ENCODE measurements at places on chromosomes 4 and X. TPM values are rescaled to one million over a fixed set of nuclear protein-coding genes. Genes with fewer than 3 reads are reported as not detected.

DNA sequence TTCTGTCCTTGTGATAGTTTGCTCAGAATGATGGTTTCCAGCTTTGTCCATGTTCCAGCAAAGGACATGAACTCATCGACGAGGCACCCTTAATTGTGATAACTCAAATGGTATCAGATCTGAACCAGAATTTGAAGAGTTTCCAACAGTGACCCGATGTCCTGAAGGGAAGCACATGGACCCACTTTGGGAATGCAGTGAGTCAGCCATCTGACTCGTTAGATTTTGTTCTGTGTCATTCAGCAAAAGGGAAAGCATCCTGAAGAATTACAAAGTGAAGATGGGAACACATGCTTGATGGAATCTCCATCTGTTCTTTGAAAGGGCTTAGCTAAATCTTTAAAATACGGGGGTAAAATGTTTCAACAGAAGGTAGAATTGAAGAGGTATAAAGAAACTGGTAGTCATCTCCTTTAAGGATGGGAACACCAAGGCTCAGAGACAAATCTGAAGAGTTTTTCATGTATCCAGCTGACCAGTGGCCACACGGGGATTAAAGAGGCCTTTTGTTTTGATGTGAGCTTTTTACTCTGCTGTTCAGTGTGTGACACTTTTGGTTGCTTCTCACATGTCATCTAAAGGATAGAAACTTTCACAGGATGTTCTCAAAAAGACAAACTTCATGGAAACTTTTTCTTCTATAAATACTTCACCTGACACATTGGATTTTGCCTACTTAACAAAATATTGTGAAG is 393.8 kb downstream of the INPP4B start:
- no peak overlapping the region for H3K4me3 ChIP-seq
- no peak for DNase-seq
- no peaks in the 10 kb centered on the region for H3K4me1 ChIP-seq
- no peak overlapping the region for H3K27ac ChIP-seq

DNA sequence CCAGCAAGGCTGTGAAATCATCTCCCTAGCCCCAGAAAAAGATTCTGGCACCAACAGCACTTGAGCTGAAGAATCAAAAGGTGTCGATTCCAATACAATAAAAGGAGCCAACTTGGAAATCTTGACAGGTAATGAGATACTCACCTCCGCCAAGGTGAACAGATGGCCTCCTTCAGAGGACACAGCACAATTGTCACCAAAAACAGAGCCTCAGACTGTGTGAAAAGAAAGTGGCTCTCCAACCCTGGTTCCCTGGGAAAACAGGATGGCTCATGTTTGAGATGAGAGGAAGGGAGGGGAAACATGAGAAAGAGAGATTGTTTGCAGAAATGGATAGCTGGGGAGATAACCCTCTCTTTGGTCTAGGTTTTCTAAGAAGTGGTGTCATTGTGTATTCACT is 168.9 kb downstream of the HS3ST1 start:
- no peaks in the 10 kb centered on the region for H3K36me3 ChIP-seq
- no peak for DNase-seq

- H3K4me3 ChIP-seq: no peak overlapping the region
- H3K27me3 ChIP-seq: no peaks in the 10 kb centered on the region
- peaks cover 1% of the 10 kb centered on the region for H3K36me3 ChIP-seq
- H3K27ac ChIP-seq: no peak overlapping the region
- peaks cover 31% of the 10 kb centered on the region for H3K4me1 ChIP-seq
These were observed 16.6 kb downstream of the DCUN1D4 start for GRCh38 chr4:51859476-51860031.

GRCh38 chr4:109690690-109691410 is 12.4 kb downstream of the CASP6 start:
- H3K36me3 ChIP-seq: peaks cover 32% of the 10 kb centered on the region
- H3K4me3 ChIP-seq: no peak overlapping the region
- DNase-seq: no peak
- H3K4me1 ChIP-seq: no peaks in the 10 kb centered on the region

DNA sequence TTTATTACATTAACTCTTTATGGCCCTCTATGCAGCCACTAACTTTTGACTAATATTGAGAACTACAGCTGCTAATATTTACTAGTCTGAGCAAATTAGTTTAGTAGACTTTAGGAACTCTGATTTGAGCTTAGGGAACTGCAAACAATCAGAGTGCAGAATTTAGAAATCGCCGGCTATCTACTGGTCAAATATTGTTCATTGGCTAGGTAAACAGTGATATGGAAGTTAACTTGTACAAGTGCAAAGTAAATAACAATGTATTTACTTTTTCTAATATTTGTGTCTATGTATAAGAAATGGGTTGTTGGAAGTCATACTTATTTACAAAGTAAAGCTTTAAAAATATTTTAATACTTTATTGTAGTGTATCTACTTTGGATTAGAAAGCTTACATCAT is 279.6 kb downstream of the CFAP299 start:
- DNase-seq: no peak
- no peak overlapping the region for H3K4me3 ChIP-seq
- no peaks in the 10 kb centered on the region for H3K4me1 ChIP-seq
- no peaks in the 10 kb centered on the region for H3K36me3 ChIP-seq
- H3K27me3 ChIP-seq: peaks cover 2% of the 10 kb centered on the region

- H3K27ac ChIP-seq: no peak overlapping the region
- H3K4me3 ChIP-seq: no peak overlapping the region
- peaks cover 9% of the 10 kb centered on the region for H3K4me1 ChIP-seq
- DNase-seq: no peak
These were observed 93.4 kb upstream of the ENPP6 start for GRCh38 chr4:184310881-184311709.

GRCh38 chr4:145820407-145820806 is 118.2 kb downstream of the ZNF827 start:
- H3K27ac ChIP-seq: no peak overlapping the region
- DNase-seq: no peak
- no peaks in the 10 kb centered on the region for H3K4me1 ChIP-seq
- H3K4me3 ChIP-seq: no peak overlapping the region

GRCh38 chrX:21955403-21956189 is 15.1 kb downstream of the SMS start:
- no peak overlapping the region for H3K4me3 ChIP-seq
- no peaks in the 10 kb centered on the region for H3K36me3 ChIP-seq
- H3K27ac ChIP-seq: no peak overlapping the region
- no peaks in the 10 kb centered on the region for H3K4me1 ChIP-seq
- DNase-seq: no peak
- no peaks in the 10 kb centered on the region for H3K27me3 ChIP-seq

DNA sequence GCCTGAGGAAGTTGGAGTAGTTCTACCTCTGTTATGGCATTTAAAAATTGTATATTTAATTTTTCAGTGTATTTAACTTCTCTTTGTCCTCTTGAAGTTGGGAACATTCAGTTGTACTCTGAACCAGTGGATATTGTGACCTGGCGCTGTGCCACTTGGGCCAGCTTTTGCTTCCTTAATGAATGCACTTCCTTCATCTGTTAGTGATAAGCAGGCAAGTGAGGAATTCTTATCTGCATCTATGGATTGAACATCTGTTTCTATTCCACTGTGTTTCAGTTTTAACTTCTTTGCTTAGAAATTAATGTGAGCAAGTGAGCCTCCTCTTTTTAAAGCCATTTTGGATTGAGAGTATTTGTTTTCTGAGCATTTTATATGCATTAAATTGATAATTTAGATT is 128.3 kb downstream of the UCHL1 start:
- peaks cover 7% of the 10 kb centered on the region for H3K4me1 ChIP-seq
- no peak for DNase-seq
- no peak overlapping the region for H3K27ac ChIP-seq
- no peak overlapping the region for H3K4me3 ChIP-seq
- H3K36me3 ChIP-seq: no peaks in the 10 kb centered on the region

DNA sequence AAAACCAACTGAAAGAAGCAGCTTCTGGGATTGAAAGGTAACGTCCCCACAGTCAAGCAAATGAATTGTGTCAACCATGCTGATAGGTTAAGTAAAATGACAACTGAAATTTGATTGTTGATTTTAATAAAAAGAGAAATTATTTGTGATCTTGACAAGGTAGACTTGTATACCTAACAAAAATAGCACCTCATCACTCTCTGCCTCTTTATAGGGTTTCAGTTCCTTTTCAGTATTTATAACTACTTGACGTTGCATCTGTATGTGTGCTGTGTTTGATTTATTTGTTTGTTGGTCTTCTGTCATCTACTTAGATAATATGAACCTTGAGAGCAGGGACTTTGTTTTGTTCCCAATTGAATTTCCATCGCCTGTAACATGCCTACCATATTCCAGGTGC is 7.9 kb upstream of the PPP3CA start:
- H3K4me3 ChIP-seq: no peak overlapping the region
- no peak for DNase-seq
- H3K4me1 ChIP-seq: no peaks in the 10 kb centered on the region
- H3K27me3 ChIP-seq: no peaks in the 10 kb centered on the region

GRCh38 chrX:153398275-153398960 is 2.7 kb downstream of the PNMA6E start:
- DNase-seq: no peak
- no peaks in the 10 kb centered on the region for H3K36me3 ChIP-seq
- no peaks in the 10 kb centered on the region for H3K4me1 ChIP-seq
- no peak overlapping the region for H3K27ac ChIP-seq
- H3K4me3 ChIP-seq: no peak overlapping the region
- no peaks in the 10 kb centered on the region for H3K27me3 ChIP-seq

DNA sequence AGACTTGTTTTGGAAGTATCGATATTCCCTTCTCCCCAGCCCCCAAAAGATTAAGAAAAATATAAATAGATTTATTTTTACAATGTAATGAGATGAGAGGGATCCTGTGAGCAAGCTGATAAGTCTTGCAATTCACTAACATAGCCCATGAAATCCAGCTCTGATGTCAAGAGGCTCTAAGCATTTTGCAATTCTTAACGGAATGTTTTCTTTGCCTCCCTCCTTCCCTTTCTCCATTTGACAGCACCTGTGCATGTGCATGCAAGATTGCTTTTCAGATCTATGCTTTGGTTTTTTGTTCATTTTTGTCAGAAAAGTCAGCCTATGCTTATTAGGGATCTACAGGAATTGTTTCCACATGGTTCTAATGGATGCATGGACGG is 169.9 kb downstream of the SLIT2 start:
- H3K4me3 ChIP-seq: no peak overlapping the region
- no peaks in the 10 kb centered on the region for H3K4me1 ChIP-seq
- H3K27me3 ChIP-seq: no peaks in the 10 kb centered on the region
- H3K27ac ChIP-seq: no peak overlapping the region
- H3K36me3 ChIP-seq: no peaks in the 10 kb centered on the region

DNA sequence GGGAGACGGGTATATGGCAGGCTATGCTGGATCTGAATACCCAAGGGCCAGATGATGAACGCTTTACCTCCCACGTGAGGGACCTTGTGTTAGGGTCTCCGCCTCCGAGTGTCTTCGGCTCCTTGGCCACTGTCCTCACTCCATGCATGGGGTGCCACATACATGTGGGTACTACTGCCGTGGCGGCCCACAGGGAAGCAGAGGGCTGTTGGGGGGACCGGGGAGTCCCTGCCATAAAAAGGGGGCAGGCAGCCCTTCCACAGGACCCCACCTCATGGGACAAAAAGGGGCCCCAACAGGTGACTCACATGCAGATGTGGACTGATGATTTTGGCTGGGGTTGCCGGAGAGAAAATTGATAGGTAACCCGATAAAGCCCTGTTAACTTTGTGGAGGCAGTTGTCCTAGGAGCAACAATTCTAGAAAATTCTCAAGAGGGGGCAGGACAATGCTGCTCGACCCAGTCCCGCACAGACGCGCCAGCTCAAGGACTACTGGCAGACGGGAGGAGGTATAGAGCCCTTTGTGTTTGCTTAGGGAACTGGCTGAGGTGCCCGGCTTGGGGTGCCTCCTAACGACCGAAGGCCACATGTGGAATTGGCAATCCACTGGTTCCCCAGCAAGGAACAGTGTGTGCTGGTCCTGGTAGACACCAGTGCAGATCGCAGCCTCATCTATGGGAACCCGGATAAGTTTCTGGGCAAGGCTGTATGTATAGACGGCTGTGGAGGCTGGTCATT is 695.7 kb upstream of the AGA start:
- no peak overlapping the region for H3K27ac ChIP-seq
- no peaks in the 10 kb centered on the region for H3K4me1 ChIP-seq
- H3K27me3 ChIP-seq: no peaks in the 10 kb centered on the region
- no peak for DNase-seq
- no peak overlapping the region for H3K4me3 ChIP-seq

DNA sequence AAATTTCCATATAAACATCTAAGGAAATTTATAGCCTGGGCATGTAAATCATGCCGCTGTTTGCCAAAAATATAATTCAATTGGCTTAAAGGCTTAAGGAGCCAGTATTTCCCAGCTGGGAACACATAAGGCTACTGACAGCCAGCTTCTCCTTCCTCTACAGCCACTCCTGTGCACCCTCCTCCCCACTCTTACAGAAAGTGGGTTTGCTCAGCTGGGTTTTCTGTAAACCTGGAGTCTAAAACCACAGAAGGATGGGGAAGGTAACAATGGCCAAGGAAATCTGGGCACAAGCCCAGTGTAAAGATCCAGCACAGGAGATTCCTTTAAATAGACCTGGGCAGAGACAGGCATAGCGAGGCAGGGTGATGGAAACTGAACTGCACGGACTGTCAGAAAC is 18.5 kb downstream of the ACSL1 start:
- H3K4me1 ChIP-seq: peaks cover 74% of the 10 kb centered on the region
- H3K27me3 ChIP-seq: no peaks in the 10 kb centered on the region
- peak overlapping the region; percentile 56 for H3K27ac ChIP-seq
- no peak overlapping the region for H3K4me3 ChIP-seq
- peaks cover 5% of the 10 kb centered on the region for H3K36me3 ChIP-seq

DNA sequence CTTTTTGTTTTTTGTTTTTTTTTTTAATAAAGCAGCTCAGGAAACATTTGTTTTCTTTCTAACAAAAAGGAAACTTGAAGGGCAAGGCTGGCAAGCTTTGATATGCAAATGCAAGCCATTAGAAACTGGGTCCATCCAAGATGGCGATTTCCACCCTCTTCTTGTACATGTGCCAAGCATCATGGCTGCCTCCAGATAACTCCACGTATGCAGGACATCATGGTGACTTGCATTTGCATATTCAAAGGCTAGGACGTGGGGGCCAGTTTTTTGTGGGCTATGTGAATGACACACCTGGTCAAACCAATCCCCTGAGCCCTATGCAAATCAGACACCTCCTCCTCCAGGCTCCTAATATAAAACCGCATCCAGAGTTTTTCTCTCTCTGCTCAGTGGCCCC is 692.6 kb downstream of the FAM133A start:
- H3K27ac ChIP-seq: no peak overlapping the region
- no peaks in the 10 kb centered on the region for H3K4me1 ChIP-seq
- DNase-seq: no peak
- no peaks in the 10 kb centered on the region for H3K36me3 ChIP-seq
- H3K4me3 ChIP-seq: no peak overlapping the region

The ATOH1 gene
- total RNA-seq: not detected

The KDM5C gene
- total RNA-seq: 39.2 TPM

The TSR2 gene
- 8.8 TPM for total RNA-seq

The SMIM10 gene
- 0.33 TPM for total RNA-seq

The NHS gene
- total RNA-seq: 0.17 TPM

The F11 gene
- 54.6 TPM for total RNA-seq

The GYPE gene
- total RNA-seq: 53.9 TPM

The CT45A3 gene
- total RNA-seq: not detected

The GABRB1 gene
- 1.3 TPM for total RNA-seq

Data from liver (tissue), 10 donors.